Activated CD4-positive, alpha-beta memory T cell treated with anti-CD3 and anti-CD28 coated beads for 36 hours (primary cell): ENCODE measurements at places on chromosomes 13 and 19.

DNA sequence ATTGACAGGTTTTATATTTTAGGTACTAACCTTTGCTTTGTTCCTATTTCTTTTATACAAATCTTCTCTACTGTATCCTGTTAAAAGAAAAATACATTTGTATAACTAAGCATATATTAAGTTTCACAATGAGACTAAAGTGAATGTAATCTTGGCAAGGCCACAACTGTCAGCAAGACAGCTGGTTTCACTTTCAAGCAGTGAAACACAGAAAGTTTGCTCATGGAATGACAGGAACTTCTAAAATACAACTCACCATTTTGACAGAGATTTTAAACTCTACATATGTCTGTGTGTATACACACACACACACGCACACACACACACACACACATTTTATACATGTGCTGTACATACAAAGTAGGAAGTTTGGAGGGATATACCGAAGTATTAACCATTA, 53.3 kb downstream of the PARP4 start:
- DNase-seq = peak; percentile 31

DNA sequence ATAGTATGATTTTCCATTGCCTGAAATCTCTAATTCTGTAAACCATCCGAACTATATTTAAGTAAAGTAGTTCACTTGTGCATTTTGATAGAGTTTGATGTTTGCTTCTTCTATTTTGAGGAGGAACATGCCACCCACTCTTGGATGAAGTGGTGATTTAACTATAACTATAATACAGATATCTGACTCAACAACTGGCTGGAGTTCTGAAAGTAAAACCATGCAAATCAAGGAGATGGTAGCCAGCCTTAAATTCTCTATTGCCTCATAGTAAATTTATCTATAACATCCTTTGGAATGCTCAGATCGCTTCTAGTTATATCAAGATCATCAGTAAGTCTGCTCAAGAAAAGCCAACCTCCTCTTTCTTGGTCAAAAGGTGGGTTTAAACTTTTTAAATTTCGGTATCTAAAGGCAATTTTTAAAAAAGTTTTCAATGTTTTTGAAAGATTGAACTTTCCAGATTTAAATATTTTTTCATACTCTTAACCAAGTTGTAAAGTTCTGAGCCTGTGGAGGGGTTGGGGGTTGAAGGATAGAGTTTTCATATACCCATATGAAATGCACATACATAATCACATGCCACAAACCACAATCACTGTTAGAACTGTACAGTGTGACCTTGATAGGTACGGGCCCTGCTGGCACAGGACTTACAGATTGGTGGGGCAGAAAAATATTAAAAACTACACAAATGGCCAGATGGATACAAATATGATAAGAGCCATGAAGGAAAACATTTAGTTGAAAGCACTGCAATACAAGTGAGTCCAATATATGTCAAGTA, 90.5 kb upstream of the RFC3 start:
- DNase-seq = no peak

DNA sequence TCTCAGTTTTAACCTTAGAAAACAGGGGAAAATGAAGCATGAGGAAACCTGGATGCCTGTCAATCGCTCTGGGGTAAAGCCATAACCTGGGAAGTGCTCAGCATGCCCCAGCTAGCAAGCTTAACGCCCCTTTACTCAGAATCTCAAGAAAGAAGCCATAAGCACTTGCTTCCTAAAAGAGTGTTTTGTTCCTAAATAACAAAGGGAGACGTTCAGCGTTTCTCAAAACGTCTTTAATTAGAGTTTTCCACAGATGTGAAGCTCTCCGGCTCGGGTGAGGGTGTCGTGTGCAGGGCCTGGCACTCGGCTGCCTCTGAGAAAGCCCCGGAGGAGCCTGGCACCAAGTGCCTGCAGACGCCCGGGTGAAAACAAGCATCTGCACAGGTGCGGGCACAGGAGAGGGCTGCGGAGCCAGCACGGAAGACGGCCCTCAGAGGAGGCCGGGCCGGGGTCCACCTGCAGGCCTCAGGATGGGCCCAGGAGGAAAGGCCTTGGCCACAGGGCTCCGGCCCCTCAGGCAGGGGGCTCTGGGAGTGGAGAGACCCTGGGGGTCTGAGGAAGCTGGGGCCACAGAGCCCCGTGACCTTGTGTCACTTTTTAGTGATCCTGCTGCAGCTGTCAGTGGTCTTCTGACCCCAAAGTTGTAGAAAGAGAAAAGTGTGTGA, 6.2 kb downstream of the GAS6 start:
- DNase-seq = no peak

- no peak for DNase-seq
Measured at GRCh38 chr19:6272411-6272791, 7.4 kb downstream of the MLLT1 start.

DNA sequence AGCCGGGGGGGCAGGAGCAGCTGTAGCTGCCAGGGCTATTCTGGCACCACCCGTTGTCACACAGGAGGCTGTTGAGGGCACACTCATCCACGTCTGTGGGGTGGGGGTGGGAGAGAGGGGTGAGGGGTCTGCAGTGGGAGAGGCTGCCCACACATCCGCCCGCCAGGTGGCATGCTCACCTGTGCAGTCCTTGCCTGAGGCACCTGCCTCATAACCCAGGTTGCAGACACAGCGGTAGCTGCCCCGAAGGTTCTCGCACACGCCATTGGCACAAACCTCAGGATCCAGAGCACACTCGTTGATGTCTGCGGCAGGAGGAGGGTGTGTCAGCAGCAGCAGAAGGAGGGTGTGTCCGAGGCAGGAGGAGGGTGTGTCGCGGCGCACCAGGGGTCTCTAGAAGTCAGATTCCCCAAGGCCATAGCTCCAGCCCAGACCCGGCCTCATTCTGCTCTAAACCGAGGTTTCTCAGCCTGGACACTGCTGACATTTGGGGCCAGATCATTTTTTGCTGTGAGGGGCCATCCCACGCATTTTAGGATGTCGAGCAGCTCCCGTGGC, 20.3 kb downstream of the FBN3 start:
- no peak for DNase-seq

- DNase-seq = no peak
Measured at GRCh38 chr13:36675213-36675536, 1.4 kb downstream of the SERTM1 start.

DNA sequence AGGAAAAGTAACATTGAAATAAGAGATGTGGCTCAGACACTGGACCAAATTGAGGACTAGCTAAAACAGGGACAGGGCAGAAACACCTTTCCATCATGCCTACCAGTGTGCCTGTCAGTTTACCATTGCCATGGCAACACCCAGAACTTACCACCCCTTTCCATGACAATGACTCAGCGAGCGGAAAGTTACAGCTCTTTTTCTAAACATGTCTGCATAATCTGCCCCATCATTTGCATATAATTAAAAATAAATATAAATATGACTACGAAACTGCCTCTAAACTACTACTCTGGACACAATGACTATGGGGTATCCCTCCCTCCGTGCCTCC, 96.0 kb downstream of the UBL3 start:
- DNase-seq = peak; percentile 55

DNA sequence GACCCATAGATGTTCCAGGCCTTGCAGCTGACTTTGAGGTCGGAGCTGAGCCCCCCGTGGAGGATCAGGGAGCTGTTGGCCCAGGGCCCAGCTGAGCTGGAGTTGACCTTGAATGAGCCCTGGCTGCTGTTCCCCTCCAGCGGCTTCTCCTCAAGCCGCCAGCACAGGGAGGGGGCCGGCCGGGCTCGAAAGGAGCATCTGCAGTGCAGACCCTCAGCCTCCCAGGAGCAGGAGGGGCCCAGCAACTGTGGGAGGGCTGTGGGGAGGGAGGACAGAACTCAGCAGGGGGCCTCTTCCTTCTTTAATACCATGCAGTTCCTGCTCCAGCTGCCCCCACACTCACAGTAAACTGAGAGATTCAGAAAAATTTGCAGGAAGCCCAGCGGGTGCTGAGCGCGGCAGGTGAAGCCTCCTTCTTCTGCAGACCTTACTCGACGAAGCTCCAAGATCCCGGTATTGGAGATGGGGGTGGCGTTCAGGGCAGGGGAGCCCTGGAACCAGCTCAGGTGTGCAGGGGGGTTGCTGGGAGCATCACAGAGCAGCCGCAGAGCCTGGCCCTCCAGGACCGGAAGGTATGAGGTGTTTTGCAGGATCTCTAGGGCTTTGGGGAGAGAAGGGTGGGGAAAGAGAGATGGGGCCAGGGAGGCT, 2.6 kb downstream of the SIGLEC5 start:
- no peak for DNase-seq

DNA sequence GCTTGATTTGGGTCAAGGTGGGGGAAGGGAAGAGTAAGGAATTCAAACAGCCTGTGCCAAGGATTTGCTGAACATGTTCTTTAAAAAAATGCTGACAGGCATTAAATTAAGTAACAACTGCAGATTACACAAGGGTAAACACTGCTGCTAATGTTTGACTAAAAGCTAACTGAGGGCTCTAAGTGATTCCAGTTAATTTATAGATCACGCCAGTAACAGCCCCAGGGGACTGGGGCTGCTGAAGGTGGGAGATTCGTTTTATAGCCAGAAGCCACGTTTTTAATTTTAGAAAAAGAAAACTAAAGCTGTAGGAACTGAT, 321.7 kb downstream of the DLEU7 start:
- DNase-seq = no peak
